ENCODE measurements at places on chromosomes 13 and 19.

DNA sequence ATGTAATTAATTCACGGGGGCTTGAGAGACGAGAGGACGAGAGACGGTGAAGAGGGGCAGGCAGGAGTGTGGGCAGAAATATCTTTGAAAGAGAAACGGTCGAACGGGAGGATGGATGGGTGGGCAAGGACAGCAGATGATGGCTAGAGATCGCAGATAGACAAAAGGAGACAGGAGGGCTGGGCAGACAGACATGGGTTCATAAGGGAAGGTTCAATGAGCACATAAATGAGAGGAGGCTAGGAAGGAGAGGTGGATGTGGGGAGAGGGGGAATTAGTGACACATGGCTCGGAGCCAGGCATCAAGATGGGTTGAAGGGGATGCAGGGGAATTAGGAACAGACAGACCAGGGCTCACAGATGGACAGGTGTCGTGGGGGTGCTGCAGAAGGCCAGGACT is 1.1 kb downstream of the SYT3 start:
- DNase-seq = no peak

GRCh38 chr13:41460074-41460465 is 2.7 kb downstream of the RGCC start:
- DNase-seq = no peak

DNA sequence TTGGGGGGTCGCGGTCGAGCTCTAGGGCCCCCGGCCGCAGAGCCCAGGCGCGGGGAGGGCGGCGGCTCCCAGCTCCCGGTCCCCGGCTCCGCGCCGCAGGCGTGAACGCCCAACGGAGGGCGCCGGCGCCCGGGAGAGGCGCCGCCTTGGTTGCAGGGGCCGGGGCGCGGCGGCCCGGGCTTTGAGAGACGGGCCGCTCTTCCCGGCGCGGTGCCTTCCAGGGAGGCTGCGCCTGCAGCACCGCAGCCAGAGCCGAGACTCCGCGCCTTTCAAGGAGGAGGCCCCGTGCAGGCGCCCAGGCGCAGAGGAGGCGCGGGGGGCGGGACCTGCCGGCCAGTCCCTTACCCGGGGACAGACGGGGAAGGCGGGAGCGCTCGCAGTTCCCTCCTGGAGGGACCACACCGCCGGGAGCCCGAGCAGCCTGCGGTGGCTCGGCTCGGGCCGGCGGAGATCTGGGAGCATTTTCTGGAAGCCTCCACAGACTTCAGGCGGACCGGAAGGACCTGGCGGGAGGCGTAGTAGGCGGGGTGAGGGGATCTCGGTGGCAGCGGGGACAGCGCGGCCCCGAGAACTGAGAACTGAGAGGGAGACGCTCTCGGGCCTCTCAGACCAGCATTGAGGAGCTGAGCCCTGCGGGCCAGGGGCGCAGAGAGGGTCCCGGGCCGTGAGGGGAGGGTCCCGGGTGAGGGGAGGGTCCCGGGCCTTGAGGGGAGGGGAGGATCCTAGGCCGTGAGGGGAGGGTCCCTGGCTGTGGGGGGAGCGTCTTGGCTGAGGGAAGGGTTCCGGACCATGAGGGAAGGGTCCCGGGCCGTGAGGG is 25.5 kb upstream of the MCF2L start:
- DNase-seq = no peak

GRCh38 chr13:37652596-37652995 is 54.0 kb upstream of the POSTN start:
- DNase-seq = no peak

DNA sequence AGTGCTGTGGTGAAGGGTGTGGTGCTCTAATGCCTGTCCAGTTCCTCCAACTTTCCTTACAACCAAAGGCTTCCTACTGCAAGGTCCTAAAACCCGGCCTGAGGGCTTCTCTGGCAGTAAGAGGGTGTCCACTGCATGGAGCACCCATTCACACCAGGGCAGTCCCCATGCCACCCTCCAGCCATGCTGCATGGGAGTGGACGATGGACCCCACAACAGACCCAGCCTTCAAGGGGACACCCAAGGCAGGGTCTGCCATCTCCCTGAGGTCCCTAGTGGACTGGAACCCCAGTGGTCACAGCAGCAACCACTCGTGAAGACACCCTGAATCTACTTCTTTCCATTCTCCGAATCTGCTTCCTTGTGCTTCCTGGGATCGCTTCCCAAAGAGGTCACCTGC is 117.6 kb upstream of the SOX1 start:
- no peak for DNase-seq

GRCh38 chr19:46721269-46722003 is 4.5 kb upstream of the PRKD2 start:
- DNase-seq = no peak

GRCh38 chr19:8518536-8518935 is 4.6 kb upstream of the ZNF414 start:
- no peak for DNase-seq

GRCh38 chr19:40400559-40400958 is 10.6 kb upstream of the HIPK4 start:
- no peak for DNase-seq

DNA sequence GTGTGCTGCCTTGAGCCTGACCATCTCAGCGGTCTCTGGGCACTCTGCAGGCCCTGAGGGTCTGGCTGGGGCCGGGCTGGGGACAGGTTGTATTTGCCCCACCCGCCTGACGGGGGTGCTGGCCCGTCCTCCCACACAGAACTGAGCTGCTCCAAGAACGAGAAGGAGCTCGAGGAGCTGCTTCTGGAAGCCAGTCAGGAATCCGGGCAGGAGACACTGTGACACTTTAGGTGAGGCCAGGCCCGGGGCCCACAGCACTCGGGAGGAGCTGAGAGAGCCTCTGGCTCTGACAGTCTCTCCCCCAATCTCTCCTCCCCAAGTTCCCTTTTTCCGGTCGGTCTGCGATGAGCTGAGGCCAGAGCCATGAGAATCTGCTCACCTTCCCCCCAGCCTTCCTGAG is 14.5 kb downstream of the NKPD1 start:
- no peak for DNase-seq

- no peak for DNase-seq
Measured at GRCh38 chr13:94415500-94416237, 63.8 kb downstream of the DCT start.

DNA sequence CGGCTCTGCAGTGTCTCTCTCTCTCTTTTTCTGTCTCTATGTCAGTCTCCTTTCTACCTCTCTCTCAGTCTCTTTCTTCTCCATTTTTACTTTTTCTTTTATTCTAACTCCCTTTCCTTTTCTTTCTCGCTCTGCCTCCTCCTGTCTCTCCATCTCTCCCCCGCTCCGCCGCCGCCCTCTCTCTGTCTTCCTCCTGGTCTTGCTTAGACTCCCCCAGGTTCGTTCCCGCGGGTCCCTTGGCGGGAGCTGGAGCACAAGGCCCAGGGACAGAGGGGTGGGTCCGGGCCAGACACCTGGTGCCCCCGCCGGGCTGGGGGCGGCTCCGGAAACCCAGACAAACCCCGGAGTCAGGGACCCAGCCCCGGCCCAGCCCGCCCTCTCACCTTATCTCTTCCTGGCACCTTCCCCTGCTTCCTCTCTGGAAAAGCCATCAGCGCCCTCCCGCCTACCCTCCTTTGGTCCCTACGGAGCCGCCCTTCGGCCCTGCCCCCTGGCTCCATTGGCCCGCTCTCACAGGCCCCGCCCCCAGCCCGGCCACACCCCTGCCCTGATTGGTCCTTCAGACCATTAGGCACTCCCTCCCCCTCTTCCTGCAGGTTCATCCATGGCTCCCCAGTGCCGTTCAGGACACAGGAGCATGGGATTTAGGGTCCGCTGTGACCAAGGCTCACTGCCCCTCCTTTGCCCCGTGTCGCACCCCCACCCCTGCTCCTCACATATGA is 15.4 kb upstream of the NOP53 start:
- peak; percentile 60 for DNase-seq

GRCh38 chr13:113567681-113568080 is 16.9 kb upstream of the TFDP1 start:
- no peak for DNase-seq

DNA sequence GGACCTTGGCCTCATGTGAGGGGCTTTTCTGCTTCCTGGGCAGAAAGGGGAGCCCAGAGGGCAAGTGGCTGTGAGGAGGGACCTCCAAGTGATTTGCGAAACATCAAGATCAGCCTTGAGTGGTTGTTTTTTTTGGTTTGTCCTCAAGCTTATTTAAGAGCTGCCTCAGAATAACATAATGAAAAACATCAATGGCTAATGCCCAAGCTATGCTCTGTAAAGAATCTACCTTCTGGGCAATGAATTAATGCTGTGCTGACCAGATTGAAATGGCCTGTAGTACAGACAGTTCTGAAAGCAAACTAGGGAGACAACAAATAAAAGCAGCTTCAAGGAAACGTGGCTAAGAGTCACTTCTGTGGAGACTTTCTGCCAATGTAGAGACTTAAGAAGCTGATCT is 8.3 kb downstream of the TMEM255B start:
- DNase-seq = no peak

- DNase-seq = peak; percentile 2
Measured at GRCh38 chr19:42487032-42487797, 41.1 kb downstream of the CEACAM1 start.

DNA sequence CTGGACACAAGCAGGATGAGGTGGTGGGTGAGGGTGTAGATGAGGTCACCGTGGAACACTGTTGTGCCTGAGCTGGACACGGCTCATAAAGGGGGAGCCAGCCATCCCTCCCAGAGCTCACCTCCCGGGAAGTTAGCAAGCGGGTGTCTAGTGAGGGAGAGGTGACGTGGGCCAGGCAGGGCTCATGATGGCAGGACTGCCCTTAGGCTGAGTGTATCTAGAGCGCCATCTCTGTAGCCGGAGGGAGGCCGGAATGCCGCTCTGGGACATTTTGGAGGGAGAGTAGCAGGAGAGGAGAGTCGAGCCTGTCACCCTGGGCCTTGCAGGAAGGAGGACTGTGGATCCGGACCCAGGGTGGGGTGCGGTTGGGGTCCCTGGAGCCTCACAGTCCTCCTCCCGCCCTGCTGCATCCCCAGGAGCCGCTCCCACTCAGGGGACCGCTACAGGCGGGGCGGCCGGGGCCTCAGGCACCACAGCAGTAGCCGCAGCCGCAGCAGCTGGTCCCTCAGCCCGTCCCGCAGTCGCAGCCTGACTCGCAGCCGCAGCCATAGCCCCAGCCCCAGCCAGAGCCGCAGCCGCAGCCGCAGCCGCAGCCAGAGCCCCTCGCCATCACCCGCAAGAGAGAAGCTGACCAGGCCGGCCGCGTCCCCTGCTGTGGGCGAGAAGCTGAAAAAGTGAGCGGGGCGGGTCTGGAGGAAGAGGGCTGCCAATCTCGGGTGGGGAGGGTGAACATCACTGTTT is 9.2 kb downstream of the ZNF296 start:
- no peak for DNase-seq

DNA sequence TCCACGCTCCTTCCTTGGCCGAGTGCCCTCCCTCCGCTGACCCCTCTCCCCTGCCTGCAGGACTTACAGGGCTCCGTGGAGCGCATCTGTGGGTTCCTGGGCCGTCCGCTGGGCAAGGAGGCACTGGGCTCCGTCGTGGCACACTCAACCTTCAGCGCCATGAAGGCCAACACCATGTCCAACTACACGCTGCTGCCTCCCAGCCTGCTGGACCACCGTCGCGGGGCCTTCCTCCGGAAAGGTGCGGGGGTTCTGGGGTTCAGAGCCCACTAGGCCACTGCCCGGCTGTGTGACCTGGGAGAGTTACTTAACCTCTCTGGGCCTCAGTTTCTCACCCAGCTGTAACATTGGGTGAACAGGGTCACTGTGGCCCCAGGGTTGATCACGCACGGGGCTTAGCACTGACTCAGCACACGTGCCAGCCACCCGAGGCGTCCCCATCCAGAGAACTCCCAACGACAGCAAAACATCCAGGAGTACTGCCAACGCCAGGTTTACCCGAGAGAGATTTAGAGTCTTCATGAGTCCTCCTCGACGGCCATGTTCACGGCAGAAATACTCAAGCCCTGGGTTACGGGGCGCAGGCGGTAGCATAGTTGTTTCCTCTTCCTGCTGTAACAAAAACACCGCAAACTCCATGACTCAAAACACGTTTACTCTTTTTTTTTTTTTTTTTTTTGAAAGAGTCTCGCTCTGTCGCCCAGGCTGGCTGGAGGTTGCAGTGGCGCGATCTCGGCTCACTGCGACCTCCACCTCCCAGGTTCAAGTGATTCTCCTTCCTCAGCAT is 9.7 kb upstream of the SPACA4 start:
- DNase-seq = no peak

DNA sequence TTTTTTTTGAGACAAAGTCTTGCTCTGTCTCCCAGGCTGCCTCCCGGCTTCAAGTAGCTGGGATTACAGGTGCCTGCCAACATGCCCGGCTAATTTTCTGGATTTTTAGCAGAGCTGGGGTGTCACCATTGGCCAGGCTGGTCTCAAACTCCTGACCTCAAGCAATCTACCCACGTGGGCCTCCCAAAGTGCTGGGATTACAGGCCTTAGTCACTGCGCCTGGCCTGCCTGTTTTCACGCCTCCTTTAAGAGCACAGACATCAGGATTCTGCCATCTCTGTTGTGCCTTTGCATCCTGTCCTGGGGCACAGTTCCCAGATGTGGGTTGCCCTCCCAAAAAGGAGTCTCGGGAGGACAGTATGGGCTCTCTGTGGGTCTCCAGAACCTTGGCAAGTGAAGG is 2.5 kb upstream of the PRAM1 start:
- no peak for DNase-seq

DNA sequence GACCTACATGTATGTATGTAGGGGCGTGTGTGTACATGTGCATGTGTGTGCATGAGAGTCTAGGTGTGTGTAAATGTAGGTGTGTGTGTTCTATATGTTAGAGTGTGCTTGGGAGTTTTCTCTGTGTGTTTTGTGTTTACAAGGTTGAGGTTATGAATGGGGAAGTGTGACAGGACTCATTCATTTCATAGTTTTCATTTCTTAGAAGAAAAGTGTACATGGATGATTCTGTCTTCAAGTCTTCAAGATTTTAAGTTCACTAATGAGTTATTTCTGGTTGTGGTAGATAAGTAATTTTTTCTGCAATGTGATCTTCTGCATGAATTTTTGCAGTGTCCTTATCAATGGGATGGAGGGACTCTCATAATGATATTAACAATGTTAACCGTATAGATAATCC is 118.2 kb upstream of the SLC10A2 start:
- DNase-seq = no peak

GRCh38 chr13:21435231-21435630 is 23.9 kb downstream of the ZDHHC20 start:
- DNase-seq = no peak

DNA sequence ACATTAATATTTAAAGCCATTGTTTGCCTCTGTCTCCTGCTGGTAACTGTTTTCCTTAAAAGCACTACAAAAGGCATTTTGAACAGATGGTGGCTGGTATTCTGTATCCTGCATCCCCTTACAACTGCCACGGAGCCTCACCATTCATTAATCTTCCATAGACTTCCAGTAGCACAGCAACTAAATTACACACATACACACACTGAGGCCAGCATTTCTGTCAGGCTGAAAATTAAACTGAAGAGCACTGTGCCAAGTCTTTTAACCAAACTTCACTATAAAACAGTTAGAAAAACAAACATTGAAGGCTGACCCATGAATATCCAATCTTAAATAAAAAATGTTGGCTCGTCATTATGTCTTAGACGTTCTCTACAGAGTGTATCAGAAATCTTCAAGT is 697.8 kb downstream of the DACH1 start:
- no peak for DNase-seq

DNA sequence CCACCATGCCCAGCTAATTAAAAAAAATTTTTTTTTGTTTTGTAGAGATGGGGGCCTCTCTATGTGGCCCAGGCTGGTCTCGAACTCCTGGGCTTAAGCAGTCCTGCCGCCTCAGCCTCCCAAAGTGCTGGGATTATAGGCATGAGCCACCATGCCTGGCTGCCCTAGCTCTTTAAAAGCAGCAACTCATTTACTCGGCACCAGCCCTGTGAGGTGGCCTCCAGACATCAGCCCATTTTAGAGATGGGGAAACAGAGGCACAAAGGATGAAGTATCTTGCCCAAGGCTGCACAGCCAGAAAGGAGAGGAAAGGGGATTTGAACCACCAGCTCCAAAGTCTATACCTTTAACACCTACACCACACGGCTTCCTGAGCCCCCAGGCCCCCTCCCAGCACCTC is 312 bp downstream of the PRX start:
- DNase-seq = no peak

Data from stimulated activated CD8-positive, alpha-beta memory T cell treated with anti-CD3 and anti-CD28 coated beads, Interleukin-7, amount 100 ng/mL, for 48 hours (primary cell).